ENCODE measurements at places on chromosomes 4 and X.

- no peak for DNase-seq
Measured at GRCh38 chr4:45688341-45688740, 435.5 kb downstream of the GABRG1 start.

- DNase-seq: no peak
Measured at GRCh38 chr4:55866290-55866907, 13.0 kb downstream of the EXOC1 start.

DNA sequence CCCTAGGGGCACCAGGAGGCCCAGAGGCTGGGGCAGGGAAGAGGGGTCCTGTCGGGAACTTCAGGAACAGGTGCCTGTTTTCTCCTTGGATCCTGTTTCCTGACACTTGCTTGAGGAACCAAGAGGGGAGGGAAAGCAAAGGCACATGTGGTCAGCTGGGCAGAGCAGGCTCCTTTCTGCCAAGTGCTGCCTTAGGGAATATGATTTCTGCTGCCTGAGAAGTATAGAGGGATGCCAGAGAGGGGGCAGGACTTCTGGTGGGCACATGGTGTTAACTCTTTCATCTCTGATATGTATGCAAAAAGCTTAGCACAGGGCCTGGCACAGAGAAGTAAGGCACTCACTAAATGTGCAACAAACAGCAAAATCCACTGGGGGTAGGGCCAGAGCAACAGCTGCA, 51.2 kb upstream of the PJA1 start:
- no peak for DNase-seq

DNA sequence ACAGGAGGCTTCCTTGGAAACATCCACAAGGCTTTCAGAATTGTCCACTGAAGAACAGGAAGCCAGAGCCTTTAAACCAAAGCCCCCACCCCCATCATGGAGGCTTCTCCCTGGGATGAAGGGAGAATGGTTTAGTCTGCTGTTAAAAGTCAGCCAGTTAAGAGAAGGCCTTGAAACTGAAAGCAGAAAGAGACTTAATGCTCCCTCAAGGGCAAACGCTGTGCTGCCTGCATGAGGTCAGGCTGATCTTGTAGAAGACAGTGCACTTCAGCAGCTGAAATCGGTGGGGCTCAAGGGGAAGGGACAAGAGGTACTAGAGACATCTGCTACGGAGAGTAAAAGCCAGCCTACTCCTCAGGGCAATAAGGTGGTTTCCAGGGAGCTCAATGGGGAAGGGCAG, 69.0 kb downstream of the HPRT1 start:
- DNase-seq: no peak

- DNase-seq: no peak
Measured at GRCh38 chrX:67612231-67612630, 68.4 kb downstream of the AR start.

- no peak for DNase-seq
Measured at GRCh38 chr4:76745240-76745639, 152.7 kb downstream of the SOWAHB start.

GRCh38 chr4:55612341-55612740, 20.3 kb upstream of the PDCL2 start:
- DNase-seq: no peak

GRCh38 chrX:149908308-149908707, 21.1 kb upstream of the HSFX4 start:
- no peak for DNase-seq

GRCh38 chrX:2676794-2677675, 14.1 kb upstream of the CD99 start:
- no peak for DNase-seq

DNA sequence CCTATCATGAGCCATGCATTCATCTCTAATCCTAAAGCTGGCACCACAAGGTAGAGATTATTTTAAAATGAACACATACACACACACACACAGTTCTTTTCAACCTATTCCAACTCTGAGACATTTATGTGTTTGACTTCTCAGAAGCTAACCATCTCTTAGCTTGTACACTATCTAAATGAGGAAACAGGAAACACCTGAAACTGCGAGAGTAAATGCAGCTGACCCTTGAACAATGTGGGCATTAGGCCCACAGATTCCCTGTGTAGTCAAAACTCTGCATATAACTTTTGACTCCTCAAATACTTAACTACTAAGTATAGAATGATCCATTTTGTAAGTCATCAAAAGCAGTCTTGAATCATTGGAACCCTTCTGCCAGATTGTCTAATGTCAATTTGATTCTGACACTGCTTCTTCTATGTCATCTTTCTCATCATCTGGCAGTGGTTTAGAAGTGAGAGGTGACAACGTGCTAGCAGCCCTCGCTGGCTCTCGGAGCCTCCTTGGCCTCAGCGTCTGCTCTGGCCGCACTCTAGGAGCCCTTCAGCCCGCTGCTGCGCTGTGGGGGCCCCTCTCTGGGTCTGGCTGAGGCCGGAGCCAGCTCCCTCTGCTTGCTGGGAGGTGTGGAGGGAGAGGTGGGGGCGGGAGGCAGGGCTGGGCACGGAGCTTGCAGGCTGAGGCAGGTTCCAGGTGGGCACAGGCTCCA, 21.4 kb upstream of the IL15 start:
- no peak for DNase-seq

DNA sequence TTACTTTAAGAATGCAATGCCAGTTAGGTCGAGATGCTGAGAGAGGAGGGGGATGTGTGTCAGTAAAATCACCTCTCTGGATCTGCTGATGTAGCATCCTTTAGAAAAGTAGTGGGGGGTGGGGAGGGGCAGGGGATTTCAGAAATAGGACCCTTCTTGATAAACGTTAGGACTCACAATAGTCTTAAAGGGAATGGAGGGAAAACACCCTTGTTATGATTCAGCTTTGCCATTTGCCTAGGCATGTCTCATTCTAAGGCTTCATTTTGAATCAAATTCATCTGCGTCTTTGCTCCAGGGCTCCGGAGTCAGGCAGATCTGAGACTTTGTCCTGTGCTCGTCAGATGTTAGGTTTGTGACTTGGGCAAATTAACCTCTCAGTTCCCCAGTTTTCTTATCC, 879 bp downstream of the SH2D1A start:
- no peak for DNase-seq

- DNase-seq: no peak
Measured at GRCh38 chr4:113112338-113112978, 63.0 kb downstream of the ANK2 start.

DNA sequence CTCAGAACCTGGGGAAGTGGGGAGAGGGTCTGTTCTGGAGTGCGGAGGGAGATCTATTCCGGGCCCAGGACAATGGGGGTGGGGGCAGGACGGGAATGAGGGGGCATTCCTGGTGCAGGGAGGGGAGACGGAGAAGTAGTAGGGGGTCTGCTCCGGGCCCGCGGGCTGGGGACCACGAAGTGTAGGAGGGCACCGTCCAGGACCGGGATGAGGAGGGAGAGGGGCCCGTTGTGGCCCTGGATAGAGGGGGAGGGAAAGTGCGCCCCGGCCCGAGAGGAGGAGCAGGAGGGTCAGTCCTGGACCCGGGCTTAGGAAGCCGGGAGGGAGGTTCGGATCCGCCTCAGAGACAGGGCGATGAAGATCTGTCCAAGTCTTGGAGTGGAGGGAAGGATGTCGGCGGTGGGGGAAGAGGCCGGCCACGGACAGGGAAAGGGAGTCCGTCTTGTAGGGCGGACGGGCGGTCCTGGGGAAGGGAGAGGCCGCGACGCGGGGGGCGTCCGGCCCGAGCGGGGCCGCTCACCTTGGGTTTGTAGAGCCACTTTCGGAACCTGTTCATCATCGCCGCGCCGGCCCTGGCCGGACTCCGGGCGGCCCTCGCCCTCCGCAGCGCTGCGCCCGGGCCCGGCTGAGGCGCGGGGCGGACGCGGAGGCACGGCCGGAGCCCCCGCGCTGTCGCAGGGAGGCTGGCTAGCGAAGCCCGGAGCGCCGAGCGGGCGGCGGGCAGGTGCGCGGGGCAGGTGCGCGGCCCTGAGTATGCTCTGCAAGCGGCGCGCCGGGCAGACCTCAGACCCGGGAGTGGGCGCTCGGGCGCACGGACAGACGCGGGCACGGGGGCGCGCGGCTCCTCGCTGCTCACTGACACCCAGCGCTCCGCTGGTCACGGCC, at the start of gene ZFYVE28:
TSS of gene ZFYVE28 (minus strand) at position 881 of the 885 bp plus-strand sequence. CDS start at position 559, 322 bp downstream.
- DNase-seq: no peak

- no peak for DNase-seq
Measured at GRCh38 chrX:86946569-86946968, 571.0 kb upstream of the KLHL4 start.

- DNase-seq: no peak
Measured at GRCh38 chr4:99573735-99574368, 772 bp upstream of the MTTP start.

DNA sequence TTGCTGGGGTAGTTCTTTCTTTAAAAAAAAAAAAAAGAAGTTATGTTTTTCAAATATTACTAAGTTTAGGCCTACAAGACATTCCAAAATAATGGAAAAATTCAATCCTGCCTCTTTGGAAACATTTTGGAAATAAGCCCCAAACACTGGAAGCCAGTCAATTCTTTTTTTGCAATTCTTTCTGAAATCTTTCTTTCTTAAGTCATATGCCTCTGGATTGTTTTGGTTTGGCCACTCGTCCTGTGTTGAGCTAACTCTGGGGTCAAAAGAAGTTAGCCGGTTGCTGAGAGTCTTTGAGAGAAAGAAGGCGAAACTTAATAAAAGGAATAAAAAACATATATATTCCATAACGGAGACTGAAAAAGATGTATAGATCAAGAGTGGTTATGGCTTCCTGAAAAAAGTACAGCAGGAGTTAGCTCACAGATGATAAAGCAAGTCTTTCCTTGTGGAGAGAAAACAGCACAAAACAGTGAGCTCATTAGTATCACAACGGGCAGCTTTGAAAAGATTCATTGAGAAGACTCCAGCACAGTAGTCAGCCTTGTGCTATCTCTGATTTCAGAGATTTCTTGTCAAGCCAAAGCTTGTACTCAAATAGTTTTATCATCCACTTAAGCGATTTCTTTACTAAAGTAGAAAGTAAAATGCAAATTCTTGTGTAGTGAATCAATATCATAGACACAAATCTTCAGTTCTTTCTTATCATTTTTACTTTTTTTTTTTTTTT, 64.8 kb downstream of the PLS3 start:
- DNase-seq: no peak

DNA sequence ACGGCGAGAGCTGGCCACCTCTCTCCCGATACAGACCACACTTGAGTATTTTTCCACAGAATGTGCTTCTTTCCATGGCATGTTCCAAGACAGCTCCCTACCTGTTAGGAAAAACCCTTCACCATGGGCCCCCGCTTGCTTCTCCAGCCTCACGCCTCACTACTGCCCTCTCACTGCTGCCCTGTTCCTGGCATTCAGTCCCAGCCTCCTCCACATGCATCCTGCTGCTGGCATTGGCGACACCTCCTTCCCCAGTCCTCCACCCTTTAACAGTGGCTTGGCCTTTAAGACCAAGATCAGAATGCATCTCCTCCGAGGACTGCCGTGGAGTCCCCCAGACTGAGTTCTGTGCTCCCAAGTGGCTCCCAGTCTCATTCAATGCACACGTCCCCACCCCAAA, 10.7 kb downstream of the PNMA6F start:
- DNase-seq: no peak

GRCh38 chr4:155114790-155115189, 93.6 kb upstream of the NPY2R start:
- DNase-seq: no peak

DNA sequence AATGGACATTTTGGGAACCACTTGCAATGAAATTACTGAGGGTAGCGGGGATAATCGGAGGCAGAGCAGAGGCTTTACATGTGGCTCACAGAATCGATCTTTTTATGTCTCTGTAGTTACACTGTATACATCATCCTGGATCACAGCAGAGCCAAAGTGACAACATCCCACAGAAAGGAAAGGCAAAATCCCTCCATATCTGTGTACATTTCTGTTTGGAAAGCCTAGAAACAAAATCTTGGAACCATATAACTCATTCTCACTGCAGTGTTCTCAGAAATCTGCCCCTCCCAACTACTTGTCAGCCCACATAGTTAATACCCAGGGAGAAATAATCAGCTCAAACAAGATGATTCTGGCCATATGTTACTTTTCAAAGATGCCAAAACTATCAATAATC, 211.6 kb downstream of the DCLK2 start:
- no peak for DNase-seq

DNA sequence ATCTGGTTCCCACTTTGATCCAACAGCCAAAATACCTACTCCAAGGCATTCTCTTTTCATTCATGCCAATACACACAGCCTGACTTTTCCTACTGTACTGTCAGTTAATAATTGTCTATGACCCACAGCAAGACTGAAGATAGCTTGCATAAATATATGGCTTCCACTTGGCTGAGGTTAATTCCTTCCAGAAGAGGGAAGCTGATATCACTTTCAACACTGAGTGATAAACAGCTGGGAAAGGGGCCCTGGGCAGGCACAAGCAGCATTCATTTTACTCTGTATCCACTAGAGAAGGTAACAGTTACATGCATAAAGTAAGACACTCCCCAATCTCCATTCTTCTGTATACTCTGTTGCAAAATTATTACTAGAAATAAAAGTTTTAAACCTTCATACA, 200.2 kb upstream of the UGT8 start:
- no peak for DNase-seq

GRCh38 chr4:57168982-57169381, 58.8 kb upstream of the IGFBP7 start:
- no peak for DNase-seq

DNA sequence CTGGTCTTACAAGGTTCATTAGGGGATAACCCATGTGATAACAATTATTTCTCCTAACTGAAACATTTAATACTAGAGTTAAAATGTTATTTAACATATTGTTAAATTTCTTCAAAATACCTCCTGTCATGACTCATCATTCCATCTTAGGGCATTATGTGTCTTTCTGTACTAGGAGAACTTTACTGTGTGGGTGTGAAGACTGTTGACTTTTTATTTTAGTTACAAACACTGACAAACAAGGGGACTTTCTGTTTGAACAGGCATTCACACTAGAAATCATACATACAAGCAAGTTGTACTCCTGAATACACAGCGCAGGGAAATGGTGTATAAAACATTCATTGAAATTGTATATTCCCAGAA, 175.9 kb downstream of the FBXW7 start:
- no peak for DNase-seq

DNA sequence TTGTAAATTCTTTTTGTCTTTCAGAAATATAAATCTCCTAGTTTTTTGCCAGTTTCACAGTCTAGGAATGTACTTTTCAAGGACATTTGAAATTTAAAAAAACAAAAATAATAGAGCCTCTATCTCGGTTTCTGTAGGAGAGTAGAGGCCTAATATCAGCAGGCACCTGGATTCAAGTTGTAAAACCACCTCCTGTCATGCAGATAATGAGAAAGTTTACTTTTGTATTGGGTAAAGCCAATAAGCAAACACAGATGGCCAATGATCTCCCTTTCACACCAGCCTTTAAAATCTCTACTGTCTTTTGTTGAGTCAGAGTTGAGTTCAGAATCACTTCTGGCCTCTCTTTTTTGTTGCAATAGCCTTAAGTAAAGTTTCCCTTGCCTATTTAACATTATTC, 1499.9 kb downstream of the PCDH18 start:
- DNase-seq: no peak

GRCh38 chrX:65971151-65971550, 68.7 kb downstream of the VSIG4 start:
- no peak for DNase-seq

- DNase-seq: no peak
Measured at GRCh38 chr4:160894128-160894527, 1269.7 kb downstream of the FSTL5 start.

GRCh38 chr4:81326581-81326980, 111.6 kb upstream of the PRKG2 start:
- DNase-seq: no peak

- DNase-seq: no peak
Measured at GRCh38 chr4:14078326-14078725, 450.8 kb upstream of the BOD1L1 start.

- no peak for DNase-seq
Measured at GRCh38 chr4:139955600-139955999, 198.4 kb downstream of the MAML3 start.

Measured in stimulated activated CD8-positive, alpha-beta memory T cell treated with anti-CD3 and anti-CD28 coated beads, Interleukin-7, amount 100 ng/mL, for 1 hour (primary cell).